Stimulated activated naive CD4-positive, alpha-beta T cell treated with Interleukin-2 at 50 U/mL for 16 hours (primary cell): ENCODE measurements at places on chromosomes 1 and 21.

GRCh38 chr1:116686723-116687352 is 19.3 kb upstream of the IGSF3 start:
- DNase-seq: no peak

GRCh38 chr1:154586641-154587040 is 19.1 kb downstream of the CHRNB2 start:
- no peak for DNase-seq

- DNase-seq: no peak
Observed at GRCh38 chr21:15774590-15774989, 44.8 kb downstream of the USP25 start.

GRCh38 chr1:107954126-107954525 is 10.9 kb downstream of the VAV3 start:
- DNase-seq: no peak

DNA sequence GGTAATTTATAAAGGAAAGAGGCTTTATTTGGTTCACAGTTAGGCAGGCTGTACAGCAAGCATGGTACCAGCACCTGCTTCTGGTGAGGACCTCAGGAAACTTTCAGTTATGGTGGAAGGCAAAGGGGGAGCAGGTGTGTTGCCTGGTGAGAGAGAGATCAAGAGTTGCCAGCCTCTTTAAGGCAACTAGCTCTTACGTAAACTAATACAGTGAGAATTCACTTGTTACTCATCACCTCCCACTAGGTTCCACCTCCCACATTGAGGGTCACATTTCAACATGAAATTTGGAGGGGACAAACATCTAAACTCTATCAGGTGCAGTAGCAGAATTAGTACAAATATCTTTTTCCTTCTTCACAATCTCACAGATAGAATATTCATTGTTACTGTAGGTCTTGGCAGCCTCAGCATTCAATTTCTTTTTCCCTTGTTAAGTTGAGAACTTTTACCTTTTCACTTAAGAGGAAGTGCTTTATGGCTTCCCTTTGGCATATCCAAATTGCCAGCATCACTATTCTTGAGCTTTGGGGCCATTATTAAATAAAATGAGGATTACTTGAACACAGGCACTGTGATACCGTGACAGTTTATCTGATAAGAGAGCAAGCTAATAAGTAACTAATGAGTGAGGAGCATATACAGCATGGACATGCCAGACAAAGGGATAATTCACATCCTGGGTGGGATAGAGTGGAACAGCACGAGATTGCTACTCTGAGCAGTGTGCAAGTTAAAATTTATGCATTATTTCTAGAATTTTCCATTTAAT is 48.4 kb downstream of the MAGI3 start:
- DNase-seq: no peak

GRCh38 chr21:45125357-45125756 is 51.0 kb downstream of the ADARB1 start:
- no peak for DNase-seq

- no peak for DNase-seq
Observed at GRCh38 chr1:114345930-114346479, 165.0 kb downstream of the TRIM33 start.

GRCh38 chr1:245453541-245453940 is 298.8 kb downstream of the KIF26B start:
- no peak for DNase-seq

DNA sequence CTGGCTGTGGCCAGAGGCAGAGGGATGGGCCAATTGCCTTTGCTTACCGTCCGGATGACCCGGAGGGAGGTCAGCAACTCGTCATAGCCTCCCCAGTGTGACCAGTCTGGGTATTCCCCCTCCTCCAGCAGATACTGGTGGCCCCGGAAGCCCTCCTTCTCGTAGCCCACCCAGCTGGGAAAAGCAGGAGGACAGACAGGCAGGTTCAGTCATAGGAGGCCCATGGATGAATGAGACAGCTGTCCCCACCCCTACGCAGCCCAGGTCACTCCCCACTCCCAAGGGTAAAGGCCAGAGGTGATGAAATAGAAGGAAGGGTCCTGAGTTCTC is 16.8 kb downstream of the CRYBG2 start:
- DNase-seq: no peak

DNA sequence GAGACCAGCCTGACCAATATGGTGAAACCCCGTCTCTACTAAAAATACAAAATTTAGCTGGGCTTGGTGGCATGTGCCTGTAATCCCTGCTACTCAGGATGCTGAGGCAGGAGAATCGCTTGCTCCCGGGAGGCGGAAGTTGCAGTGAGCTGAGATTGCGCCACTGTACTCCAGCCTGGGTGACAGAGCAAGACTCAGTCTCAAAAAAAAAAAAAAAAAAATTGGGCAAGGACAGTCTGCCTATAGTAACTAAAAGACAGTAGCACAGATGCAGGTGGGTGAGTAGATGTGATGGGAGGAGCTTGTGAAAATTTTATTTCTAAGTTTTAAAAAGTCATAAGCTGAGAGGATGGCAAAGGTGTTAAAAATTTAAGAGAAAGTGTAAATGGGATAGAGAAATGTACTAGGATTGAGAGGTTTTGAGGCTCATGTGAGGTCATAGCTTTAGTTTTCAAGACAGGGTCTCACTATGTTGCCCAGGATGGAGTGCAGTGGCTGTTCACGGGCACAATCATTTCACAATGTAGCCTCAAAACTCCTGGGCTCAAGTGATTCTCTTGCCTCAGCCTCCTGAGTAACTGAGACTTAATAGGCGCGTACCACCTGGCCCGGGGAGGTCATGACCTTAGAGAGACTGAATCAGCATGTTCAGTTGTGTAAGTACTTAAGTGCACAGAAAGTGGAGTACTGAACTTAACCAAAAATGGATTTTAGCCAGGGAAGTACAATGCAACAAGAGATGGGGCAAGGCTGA is 33.7 kb downstream of the PTP4A2 start:
- no peak for DNase-seq

- no peak for DNase-seq
Observed at GRCh38 chr1:113534875-113535274, 144.6 kb downstream of the MAGI3 start.

GRCh38 chr1:59561796-59562195 is 253.0 kb upstream of the HOOK1 start:
- no peak for DNase-seq

- no peak for DNase-seq
Observed at GRCh38 chr21:37195059-37195458, 72.1 kb downstream of the VPS26C start.

GRCh38 chr1:50779801-50780200 is 180.3 kb downstream of the FAF1 start:
- no peak for DNase-seq

- DNase-seq: no peak
Observed at GRCh38 chr1:52080014-52080415, 23.9 kb downstream of the BTF3L4 start.

DNA sequence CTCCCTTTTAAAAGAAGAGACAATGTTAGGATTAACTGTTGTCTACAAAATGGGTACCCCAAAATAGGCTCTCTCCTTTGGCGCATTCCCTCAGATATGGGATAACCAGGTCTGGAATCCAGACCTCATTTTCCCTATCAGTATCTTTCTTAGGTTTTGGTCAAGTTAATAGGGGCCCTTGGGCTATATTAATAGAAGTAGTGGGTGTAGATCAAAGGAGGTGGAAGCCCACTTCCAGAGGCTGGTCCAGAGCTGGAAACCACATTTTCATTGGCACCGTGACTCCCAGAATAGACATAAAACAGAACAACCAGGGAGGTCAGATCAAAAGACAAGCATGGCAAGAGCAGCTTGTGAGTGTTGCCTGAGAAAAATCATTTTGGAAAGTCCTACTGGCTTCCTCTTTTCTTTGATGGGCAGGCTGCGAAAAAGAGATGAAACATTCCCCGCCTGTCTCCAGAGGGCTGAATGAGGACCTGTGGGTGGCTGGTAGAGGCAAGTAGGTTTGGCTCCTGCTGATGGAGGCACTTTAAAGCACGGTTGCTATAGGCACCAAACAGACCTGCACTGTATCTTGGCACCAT is 25.8 kb upstream of the KIF21B start:
- DNase-seq: no peak

GRCh38 chr1:24289937-24290595 is 29.1 kb upstream of the GRHL3 start:
- DNase-seq: no peak

GRCh38 chr1:207818971-207819451 is 67.2 kb downstream of the CD46 start:
- DNase-seq: no peak

- DNase-seq: no peak
Observed at GRCh38 chr1:37303884-37304574, 170.4 kb upstream of the ZC3H12A start.

- DNase-seq: no peak
Observed at GRCh38 chr1:63659448-63659847, 66.2 kb downstream of the PGM1 start.

GRCh38 chr1:171367436-171367835 is 53.5 kb downstream of the FMO4 start:
- DNase-seq: no peak

- DNase-seq: no peak
Observed at GRCh38 chr21:45889961-45890360, 91.6 kb upstream of the COL6A1 start.

GRCh38 chr21:14095056-14095455 is 115.7 kb downstream of the LIPI start:
- no peak for DNase-seq

DNA sequence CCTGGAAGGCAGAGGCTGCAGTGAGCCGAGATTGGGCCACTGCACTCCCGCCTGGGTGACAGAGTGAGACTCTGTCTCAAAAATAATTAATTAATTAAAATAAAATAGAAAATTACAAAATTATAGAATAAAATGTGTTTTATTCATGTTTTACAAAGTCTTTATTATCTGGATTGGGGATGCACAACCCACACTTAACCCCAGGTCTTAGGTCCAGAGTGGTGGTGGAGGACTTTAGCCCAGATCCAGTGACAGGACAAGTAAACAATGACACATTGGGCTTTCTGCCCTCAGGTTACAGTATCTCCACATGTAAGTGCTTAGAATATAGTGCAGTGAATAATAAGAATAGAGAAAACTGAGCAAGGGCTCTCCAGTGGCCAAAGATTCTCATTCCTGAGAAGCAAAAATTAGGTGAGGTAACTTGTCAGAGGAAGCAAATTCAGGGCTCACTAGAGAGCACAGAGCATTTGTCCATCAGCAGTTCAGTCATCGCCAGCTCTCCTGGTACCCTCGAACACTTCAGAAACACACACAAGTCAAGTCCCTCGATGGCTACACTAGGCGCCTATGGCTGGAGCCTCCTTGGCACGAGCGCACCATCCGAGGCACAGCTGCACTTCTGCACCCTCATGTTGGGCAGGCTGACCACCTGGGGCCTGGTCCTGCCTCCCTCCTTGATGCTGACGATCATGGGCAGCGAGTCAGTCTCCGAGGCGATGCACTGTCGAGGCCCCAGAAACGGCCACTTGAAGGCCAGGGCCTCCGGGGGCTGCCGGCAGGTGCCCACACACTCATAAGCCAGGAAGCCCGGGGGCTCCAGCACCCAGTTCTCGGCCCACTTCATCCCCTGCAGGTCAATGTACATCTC is 2.6 kb downstream of the LEFTY1 start:
- DNase-seq: no peak

- DNase-seq: no peak
Observed at GRCh38 chr1:5296557-5297179, 642.3 kb downstream of the AJAP1 start.
